ENCODE measurements at places on chromosomes 5 and 9.

GRCh38 chr9:137441935-137442321, 771 bp upstream of the ENTPD8 start:
- no peak for DNase-seq

- DNase-seq, result no peak
Observed at GRCh38 chr5:93407454-93407853, 173.6 kb downstream of the NR2F1-AS1 start.

DNA sequence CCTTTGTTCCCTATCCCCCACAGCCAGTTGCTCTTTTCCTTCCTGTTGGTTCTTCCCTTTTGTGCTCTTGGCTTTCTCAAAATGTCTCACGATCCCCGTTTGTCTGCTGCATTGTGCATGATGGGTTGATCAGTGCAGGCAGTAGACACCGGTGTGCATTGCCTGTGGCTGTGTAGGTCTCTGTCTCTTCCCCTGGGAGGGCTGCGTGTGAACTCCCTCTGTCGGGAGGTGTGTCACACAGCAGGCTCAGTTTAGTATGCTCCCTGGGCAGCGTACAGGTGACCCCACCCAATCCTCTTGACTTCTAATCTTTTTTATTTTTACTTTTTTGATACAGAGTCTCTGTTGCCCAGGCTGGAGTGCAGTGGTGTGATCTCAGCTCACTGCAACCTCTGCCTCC, 265.3 kb downstream of the FSTL4 start:
- no peak for DNase-seq

DNA sequence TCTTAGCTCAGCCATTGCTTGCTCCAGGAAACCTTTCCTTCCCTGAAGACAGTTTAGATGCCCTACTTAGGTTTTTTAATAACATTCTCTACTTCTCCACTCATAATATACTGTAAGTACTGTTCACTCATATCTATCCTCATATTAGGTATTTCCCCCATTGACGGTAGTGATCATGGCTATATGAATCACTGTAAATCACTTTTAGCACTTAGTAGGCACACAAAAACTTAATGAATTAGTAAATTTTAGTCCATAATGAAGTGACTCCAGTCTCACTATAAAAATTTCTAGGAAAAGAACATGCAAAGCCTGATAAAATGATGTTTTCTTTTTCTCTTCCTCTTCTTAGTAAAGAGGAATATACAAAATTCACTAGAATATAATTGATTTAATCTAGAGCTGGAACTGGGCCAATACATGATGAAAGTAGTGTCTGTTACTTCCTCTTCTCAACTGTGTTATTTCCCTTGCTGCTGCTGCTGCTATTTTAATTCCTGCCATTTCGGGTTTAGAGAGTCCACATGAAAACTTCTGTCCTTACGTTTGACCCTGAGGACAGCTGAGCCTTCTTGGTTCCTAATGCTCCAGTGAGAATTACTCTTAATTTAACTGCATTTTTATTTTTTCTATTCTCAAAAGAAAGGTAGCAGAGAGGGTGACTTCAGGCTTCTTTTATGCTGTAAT, 73.5 kb downstream of the LNPEP start:
- no peak for DNase-seq

DNA sequence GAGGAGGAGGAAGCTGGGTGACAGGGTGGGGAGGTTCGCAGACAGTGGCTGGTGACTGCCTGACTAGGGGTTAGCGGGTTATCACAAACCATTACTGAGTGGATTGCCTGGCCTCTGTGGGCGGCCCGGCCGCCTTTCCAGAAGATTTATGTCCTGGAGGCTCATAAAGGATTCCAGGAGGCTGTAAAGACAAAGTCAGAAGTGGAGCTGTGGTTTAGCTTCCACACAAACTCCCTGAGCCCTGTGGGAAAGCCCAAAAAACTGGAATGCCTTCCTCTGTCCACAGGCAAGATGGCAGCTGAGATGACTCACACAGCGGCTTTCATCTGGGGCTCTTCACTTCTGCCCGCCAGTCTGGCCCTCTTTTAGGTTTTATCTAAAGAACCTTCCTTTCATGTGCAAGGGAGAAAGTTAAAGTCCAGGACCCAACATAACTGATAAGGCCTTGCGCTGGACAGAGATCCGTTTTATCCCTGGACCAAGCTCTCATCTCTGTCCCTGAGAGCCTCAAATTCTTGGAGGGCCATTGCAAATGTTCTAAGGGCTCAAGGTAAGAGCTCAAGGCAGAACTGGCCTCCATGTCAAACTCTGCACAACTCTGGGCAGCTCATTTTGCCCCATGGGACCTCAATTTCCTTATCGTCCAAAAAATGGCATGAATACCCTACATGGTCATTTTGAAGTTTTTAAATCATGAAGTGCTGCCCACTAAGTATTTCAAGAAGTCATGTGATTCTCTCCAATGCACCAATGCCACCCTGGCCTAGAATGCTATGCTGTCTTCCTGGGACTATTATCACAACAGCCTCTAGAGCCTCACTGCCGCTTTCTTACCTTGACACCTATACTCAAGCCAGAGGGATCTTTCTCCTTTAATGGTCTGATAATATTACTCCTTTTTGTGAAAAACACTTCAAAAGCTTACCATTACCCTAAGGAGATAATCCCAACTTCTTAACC, 249.4 kb upstream of the TRIM32 start:
- no peak for DNase-seq

- DNase-seq, result no peak
Observed at GRCh38 chr5:115583474-115583873, 18.8 kb downstream of the TICAM2 start.

DNA sequence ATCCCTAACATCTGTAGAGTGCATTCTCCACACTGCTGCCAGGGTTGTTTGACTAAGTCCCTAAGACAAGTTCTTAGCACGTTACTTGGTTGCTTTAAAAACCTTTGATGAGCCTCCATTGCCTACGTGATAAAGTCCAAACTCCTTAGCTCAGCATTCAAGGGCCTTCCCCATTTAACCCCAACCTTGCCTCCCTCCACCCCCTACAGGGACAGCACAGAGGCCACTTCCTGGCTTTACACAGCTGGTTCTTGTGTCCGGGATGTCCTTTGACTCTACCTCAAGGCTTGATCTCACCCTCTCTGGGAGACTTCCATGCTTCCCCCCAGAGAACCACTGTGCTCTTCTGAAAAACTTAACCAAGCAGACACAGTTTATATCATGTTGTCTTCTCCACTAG, 29.4 kb downstream of the FAM240B start:
- DNase-seq, result no peak

- DNase-seq, result no peak
Observed at GRCh38 chr9:21153336-21154017, 11.8 kb upstream of the IFNW1 start.

- no peak for DNase-seq
Observed at GRCh38 chr5:59286510-59286909, 607.0 kb downstream of the PDE4D start.

- DNase-seq, result no peak
Observed at GRCh38 chr9:70034271-70034711, 9.4 kb upstream of the MAMDC2 start.

GRCh38 chr9:16335788-16336580, 534.5 kb downstream of the BNC2 start:
- no peak for DNase-seq

DNA sequence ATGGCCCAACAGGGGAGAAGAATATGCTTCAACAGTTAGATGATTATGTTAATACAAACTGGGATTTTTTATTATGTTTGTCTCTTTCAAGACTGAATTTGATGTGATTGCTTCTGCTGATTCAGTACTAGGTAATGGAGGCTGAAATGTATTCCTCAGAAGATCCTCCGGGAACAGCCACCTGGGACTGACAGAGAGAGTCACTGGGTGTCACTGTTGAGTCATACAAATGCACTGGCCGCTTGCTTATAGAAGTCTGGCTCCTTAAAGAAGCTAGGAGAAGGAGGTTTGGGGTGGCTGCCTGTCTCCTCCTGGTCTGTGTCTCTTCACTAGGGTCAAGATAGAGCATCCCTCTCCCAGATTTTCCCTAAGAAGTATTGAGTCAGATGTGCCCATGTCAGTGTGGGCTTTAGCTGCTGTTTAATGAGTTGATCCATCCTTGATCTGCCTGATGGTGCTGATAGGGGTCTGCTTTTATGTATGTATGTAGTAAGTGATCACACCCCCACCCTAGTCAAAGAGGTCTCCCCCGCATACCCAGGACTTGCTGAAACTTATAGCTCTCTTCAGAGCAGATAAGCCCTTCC, 773.4 kb downstream of the BRINP1 start:
- DNase-seq, result no peak

DNA sequence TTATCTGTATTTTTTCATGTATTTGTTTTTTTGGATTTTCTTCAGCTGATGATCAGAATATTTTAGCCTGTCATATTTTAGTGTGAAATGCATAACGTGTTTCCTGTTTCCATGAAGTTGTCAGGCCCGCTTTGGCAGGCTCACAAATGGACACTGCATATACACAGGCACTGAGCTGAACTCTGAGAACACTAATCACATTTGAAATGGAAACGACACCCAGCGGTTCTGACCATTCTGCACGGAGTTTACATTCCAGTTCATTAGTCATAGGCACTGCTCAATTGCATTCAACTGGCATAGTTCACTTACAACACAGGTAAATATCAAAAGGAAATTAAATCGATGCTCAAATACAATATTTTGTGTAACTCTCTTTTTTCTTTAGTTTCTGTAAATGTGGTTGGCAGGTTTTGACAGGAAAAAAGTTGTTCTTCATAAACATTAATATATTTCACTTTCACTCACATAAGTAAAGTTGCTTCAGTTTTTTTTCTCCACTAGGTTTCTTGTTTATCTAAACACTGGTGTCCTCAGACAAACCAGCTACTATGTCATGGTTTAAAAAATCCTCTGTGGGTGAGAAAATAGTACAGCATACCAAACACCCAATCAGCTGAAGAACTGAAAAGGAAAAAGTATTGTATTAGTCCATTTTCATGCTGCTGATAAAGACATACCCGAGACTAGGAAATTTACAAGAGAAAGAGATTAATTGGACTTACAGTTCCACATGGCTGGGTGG, 559.0 kb upstream of the DAP start:
- DNase-seq, result peak; percentile 10

Data from Panc1 (cell line).